ENCODE measurements at places on chromosomes 1 and 21. TPM values are rescaled to one million over a fixed set of nuclear protein-coding genes. Genes with fewer than 3 reads are reported as not detected.

The BRDT gene
- total RNA-seq: not detected

The SPRR5 gene
- total RNA-seq: not detected

The HCRTR1 gene
- total RNA-seq: not detected

The PLA2G2A gene
- 59.6 TPM for total RNA-seq

The PLEKHO1 gene
- 88.8 TPM for total RNA-seq

The PTGER3 gene
- 1.1 TPM for total RNA-seq

Data from cardiac septum (tissue), 1 donor.